ENCODE measurements at places on chromosomes 3 and 15. TPM values are rescaled to one million over a fixed set of nuclear protein-coding genes. Genes with fewer than 3 reads are reported as not detected.

DNA sequence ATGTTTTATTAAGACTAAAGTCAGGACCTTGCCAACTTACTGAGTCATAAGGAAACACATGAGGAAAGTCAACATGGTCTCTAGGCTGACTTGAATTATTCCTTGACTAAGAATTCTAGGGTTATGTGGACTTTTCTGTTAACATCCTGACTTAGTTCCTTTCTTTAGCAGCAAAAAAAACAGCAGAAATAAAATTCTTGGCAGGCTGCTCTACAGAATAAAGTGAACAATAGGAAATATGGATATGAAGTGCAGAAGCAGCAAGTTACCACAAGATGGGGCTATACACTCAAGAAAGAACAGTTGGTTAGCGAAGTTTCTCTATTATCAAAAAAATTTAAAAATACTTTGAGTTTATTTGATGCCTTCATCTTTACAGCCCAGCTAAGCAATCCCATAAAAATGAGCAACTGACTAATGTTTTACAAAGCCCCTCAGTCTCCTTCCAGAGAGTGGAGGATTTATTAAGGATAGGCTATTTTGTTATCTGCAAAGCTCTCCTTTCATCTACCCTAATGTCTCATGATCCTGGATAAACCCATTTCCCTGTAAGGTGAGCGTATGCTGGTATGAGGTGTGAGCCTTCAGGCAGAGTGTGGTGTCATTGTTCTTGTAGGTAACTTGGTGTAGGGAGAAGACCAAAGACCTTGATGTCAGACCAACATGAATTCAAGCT lies 23.1 kb upstream of the MCCC1 start:
- DNase-seq = peak; percentile 50

GRCh38 chr15:34721802-34722438 lies 32.9 kb downstream of the GJD2 start:
- peak; percentile 22 for DNase-seq

- DNase-seq = no peak
Measured at GRCh38 chr15:42062284-42062806, 32.0 kb downstream of the PLA2G4D start.

- DNase-seq = no peak
Measured at GRCh38 chr3:65376426-65376825, 662.3 kb downstream of the MAGI1 start.

- DNase-seq = no peak
Measured at GRCh38 chr3:50665081-50665840, 9.5 kb upstream of the DOCK3 start.

- DNase-seq = no peak
Measured at GRCh38 chr3:54535619-54536018, 392.2 kb downstream of the LRTM1 start.

GRCh38 chr3:184556582-184557347 lies 4.8 kb upstream of the EPHB3 start:
- DNase-seq = no peak

- DNase-seq = no peak
Measured at GRCh38 chr15:79593119-79593869, 161.2 kb downstream of the MINAR1 start.

- no peak for DNase-seq
Measured at GRCh38 chr15:36039996-36040572, 494.1 kb upstream of the DPH6 start.

GRCh38 chr15:60737217-60737616 lies 258.3 kb upstream of the ICE2 start:
- DNase-seq = no peak

- DNase-seq = peak; percentile 38
Measured at GRCh38 chr15:55434989-55435825, 26.9 kb downstream of the PIERCE2 start.

- DNase-seq = no peak
Measured at GRCh38 chr3:186154641-186155040, 45.8 kb upstream of the ETV5 start.

GRCh38 chr15:90580099-90580498 lies 50.4 kb downstream of the CRTC3 start:
- DNase-seq = peak; percentile 64

GRCh38 chr15:93880358-93880757 lies 351.0 kb upstream of the MCTP2 start:
- DNase-seq = no peak

DNA sequence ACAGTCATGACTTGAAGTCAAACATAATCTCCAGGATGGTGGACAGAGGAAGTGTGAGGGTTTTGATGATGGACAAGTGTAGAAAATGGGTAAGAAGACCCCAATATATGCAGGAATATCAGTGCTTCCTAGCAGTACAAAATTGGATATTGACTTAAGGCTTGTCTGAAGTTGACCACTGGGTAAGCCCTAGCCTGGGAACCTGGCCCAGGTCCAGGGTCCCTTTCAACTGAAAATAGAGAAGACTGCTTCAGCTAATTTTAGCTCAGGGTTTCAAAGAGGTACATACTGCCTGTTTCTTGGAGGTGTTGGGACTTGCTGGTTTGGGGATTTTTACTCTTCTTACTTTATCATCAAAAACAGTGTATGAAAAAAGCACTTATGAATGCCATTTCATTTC lies 4.7 kb downstream of the NR1D2 start:
- no peak for DNase-seq

GRCh38 chr15:77415450-77416147 lies 4.3 kb downstream of the PEAK1 start:
- DNase-seq = no peak

GRCh38 chr15:50544368-50544767 lies 2.1 kb downstream of the USP50 start:
- DNase-seq = no peak

DNA sequence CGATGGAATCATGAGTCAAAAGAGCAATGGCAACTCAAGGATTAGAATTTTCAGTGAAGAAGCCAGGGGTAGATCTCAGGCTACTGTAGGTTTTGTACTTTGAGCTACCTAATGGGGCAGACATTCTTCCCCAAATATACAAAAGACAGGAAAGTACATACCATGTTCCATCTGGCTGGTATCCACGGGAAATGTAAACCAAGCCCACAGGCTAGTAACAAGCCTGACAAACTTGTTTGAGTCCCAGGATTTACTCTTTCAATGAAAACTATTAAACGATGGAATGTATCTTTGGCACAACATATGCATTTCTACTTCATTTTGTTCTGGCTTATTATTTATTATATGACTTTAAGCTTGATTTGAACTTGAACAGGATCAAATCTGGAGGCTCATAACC lies 44.2 kb upstream of the GOLIM4 start:
- DNase-seq = no peak

CAND2 gene
- 2.8 TPM for polyA plus RNA-seq

SLC2A2 gene
- 202 TPM for polyA plus RNA-seq

PIERCE2 gene
- 2.3 TPM for polyA plus RNA-seq

SEMA3F gene
- 8.9 TPM for polyA plus RNA-seq

CYP1A2 gene
- not detected for polyA plus RNA-seq

PLOD2 gene
- polyA plus RNA-seq = 92.2 TPM

TNK2 gene
- 34.1 TPM for polyA plus RNA-seq

MED12L gene
- 5.4 TPM for polyA plus RNA-seq

CCR1 gene
- 3.4 TPM for polyA plus RNA-seq

SGO1 gene
- 4.7 TPM for polyA plus RNA-seq

CCR9 gene
- polyA plus RNA-seq = 1.0 TPM

THAP10 gene
- polyA plus RNA-seq = 2.6 TPM

THSD4 gene
- 17.5 TPM for polyA plus RNA-seq

DCLK3 gene
- 1.0 TPM for polyA plus RNA-seq

GOLGA8N gene
- polyA plus RNA-seq = 20.7 TPM

COL6A6 gene
- 7.6 TPM for polyA plus RNA-seq

ANKUB1 gene
- polyA plus RNA-seq = 0.12 TPM

GOLGA6D gene
- 0.04 TPM for polyA plus RNA-seq

VPS39 gene
- polyA plus RNA-seq = 59.6 TPM
